ENCODE measurements at places on chromosomes 3 and 15.

GRCh38 chr3:54665016-54665600 lies 262.8 kb downstream of the LRTM1 start:
- no peak for DNase-seq

DNA sequence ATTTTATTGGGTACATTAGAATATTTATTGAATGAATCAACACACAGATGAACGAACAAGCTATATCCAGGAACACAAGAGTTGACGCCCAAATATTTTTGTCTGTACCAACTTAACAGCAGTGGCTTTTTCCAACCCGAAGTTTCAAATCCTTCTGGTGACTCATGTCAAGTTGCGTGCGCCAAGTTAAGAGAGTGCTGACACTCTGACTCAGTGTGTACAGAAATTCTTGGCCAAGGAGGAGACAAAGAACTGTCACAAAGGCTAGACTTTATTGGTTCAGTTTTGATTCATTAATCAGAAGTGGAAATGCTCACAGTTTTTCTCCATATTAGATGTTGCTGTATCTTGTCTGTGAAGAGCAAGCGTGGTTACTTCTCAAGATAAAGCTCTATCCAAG lies 59.6 kb upstream of the TSC22D2 start:
- DNase-seq, result no peak

- no peak for DNase-seq
Measured at GRCh38 chr3:75015280-75015679, 400.8 kb upstream of the CNTN3 start.

- no peak for DNase-seq
Measured at GRCh38 chr3:52405066-52405465, 39.8 kb downstream of the SEMA3G start.

DNA sequence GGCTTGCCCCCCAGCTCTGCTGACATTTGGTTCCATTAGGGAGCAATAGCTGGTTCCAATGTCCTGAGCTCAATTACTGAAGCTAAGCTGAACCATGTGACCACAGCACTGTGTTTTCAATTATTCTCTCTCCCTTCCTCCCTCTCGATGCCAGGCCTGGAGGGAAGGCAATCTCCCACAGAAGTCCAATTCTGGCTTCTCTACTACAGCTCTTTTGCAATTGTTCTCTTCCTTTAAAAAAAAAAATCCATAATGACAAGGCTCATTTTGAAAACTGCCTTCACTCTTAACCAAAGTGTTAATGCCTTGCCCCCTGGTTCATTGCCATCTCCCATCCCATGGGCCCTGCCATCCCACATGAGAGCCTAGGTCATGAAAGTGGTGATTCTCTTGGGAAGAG lies 24.8 kb downstream of the IL16 start:
- DNase-seq, result no peak

DNA sequence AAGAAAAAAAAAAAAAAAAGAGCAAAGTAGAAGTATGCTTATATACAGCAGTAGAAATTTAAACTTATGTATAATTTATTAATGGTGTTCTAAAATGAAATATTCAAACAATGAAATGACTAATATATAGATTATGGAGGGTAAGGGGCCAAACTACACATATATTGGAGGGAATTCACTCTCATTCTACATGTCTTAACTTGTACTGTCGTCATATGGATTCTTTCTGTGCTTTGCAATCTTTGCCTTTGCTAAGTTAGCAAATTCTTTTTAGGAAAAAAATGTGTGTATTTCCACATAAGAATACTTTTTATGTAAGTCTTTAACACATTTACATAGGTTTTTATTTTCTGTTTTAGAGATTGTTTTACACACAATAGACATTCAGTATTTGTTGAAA lies 118.9 kb upstream of the MBNL1 start:
- DNase-seq, result no peak

DNA sequence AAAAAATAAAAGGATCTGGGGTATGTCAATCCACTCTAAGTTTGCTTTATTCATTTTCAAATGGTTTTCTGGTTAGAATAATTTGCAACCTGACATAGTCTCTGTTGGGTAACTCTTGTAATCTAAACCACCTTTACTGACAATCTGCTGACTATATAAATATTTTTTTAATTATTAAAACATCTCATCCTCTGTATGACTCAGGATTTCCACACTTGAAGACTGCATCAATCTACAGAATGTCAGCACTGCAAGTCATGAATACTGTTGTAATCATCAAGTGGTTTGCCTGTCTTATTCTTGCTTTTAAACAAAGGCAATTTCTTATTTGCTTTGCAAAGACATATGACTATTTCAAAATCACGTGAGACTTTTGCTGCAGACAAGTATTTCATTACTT lies 42.1 kb downstream of the VGLL3 start:
- DNase-seq, result no peak

DNA sequence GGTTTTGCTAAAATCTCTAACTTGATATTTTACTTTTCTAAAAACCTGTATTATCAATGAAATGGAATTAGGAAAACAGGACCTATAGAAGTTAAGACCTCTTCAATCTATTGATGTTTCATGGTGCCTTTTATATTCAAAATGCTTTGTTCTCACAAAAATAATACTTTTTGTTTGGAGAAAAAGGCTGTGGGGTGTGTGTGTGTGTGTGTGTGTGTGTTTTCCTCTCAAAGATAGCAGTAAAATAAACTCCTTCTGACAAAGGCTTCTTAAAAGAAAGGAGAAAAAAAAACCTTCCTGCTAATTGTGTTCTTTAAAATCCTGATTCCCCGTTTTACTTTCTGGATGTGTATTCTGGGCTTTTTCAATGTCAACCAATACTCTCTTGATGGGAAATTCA lies 54.5 kb downstream of the RBM6 start:
- no peak for DNase-seq

GRCh38 chr15:70047386-70048197 lies 50.1 kb downstream of the TLE3 start:
- DNase-seq, result no peak

DNA sequence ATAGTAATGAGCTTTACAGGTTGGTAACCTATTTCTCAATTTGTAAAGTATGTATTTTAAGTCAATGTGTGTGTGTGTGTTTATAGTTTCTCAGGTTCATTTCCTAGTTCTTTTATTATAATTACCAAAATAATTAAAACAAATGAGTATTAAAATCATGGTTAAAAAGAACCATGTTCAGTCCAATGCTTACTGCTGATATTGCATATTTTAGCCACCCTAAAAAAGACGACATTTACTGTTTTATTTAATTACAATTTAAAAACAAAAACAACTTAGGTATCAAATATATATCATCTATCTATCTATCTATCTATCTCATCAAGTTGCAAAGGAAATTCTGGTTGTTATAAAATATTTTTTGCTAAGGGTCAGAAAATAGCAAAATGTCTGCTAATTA lies 203.3 kb downstream of the GBE1 start:
- no peak for DNase-seq

DNA sequence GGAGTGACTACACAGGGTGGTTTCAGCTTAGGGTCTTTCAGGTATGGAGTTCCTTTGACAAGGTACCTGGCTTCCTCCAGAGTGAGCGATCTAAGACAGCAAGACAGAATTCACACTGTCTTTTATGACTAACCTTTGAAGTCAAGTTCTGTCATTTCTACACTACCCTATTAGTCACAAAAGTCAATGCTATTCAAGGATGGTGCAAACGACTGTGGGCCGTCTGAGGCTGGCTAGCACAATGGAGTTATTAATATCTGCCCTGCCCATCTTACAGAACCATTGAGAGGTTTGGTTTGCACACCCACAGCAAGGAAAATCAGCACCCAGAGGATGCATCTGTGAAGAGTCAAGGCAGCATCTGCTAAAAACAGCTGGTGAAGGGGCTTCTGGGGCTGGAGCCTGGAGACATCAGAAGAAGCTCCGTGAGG lies 62.9 kb upstream of the XCR1 start:
- no peak for DNase-seq

GRCh38 chr3:158085931-158086330 lies 20.3 kb downstream of the SHOX2 start:
- DNase-seq, result no peak

- no peak for DNase-seq
Measured at GRCh38 chr15:79248183-79248582, 34.3 kb upstream of the ANKRD34C start.

DNA sequence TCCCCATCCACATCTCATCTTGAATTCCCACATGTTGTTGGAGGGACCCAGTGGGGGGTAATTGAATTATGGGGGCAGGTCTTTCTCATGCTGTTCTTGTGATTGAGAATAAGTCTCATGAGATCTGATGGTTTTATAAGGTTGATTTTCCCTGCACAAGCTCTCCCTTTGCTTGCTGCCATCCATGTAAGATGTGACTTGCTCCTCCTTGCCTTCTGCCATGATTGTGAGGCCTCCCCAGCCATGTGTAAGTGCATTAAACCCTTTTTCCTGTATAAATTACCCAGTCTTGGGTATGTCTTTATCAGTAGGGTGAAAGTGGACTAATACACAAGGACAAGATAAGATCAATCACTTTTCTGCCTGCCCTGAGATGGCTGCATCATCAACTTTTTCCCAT lies 5.8 kb upstream of the CCK start:
- DNase-seq, result no peak
